ENCODE measurements at places on chromosomes 7 and 10. TPM values are rescaled to one million over a fixed set of nuclear protein-coding genes. Genes with fewer than 3 reads are reported as not detected.

The WEE2 gene
- not detected for total RNA-seq

The LEP gene
- total RNA-seq: 5.2 TPM

The DNMBP gene
- 13.1 TPM for total RNA-seq

The C10orf67 gene
- total RNA-seq: not detected

- no peak for DNase-seq
These were observed 13.9 kb upstream of the HSPA12A start for GRCh38 chr10:116756277-116756676.

DNA sequence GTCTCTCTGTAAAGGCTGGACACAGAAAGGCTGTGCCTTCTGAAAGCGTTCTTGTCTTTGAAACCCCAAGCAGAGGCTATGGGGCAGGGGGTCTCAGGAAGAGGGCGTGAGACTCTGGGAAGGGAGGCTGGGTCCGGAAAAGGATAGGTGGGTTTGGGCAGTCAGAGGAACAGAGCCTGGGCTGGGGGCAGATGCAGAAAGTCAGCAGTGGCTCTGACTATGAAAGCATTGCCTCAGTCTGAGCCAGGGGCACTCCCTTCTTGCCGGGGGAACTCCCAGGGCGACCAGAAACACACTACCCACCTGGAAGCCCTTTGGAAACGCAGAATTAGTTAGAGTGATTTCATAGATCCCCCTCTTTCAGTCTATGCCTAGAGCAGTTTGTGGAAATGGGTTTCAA is 72.0 kb downstream of the VWA2 start:
- peak; percentile 50 for DNase-seq

GRCh38 chr10:19713800-19714525 is 102.3 kb upstream of the PLXDC2 start:
- DNase-seq: peak; percentile 85

- no peak for DNase-seq
These were observed 186.6 kb upstream of the NRP1 start for GRCh38 chr10:33521062-33521461.

GRCh38 chr7:31017032-31017675 is 35.0 kb upstream of the ADCYAP1R1 start:
- DNase-seq: peak; percentile 45

DNA sequence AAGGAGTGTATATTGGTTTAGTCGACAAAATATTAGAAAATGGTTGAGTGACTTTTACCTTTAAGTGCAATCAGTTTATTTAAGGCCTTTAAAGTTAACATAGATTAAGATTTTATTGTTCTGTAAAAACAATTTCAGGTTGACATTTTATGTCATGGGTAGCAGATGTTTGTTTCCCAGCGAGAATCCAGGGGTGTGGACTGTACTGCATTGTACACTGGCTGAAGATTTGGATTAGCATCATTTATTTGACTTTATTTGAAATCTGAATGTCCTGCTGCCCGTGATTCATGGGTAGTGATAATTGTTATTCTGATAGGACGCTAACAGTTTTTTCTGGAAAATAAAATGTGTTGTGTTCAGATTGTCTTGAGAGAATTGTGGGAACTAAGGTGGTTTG is 39.3 kb downstream of the RBM33 start:
- DNase-seq: no peak

DNA sequence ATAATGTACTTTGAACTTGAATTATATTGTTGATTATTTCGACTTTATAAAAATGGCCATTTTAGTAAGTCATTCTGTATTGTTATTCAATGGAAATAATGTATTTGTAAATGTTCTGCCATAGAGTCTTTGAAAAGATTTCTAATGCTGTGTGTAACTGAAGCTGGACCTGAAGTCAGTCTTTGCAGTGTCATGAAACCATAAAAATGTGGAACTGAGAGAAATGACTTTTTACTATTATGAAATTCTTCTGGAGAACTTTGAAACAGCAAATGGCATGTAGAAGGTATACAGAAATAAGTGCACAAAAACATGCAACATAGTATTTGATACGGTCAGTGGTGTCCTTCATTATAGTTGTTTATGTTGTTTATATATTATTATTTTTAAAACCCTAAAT is 59.7 kb upstream of the ADRA2A start:
- DNase-seq: no peak

GRCh38 chr10:124106241-124106879 is 13.0 kb upstream of the CHST15 start:
- DNase-seq: peak; percentile 89

GRCh38 chr10:27663621-27664020 is 82.0 kb downstream of the MKX start:
- DNase-seq: no peak

GRCh38 chr10:80580638-80581468 is 43.2 kb downstream of the SH2D4B start:
- DNase-seq: no peak

DNA sequence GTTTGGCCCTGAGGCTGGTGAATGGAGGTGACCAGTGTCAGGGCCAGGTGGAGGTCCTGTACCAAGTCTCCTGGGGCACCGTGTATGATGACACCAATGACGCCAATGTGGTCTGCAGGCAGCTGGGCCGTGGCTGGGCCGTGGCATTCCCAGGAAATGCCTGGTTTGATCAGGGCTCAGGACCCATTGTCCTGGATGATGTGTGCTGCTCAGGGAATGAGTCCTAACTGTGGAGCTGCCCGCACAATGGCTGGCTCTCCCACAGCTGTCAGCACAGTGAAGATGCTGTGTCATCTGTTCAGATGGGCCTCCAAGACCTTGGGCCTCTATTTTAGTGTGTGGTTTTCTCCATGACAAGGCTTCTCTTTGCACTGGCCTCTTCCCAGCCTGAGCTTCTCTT is 64.0 kb downstream of the DMBT1 start:
- DNase-seq: peak; percentile 35

DNA sequence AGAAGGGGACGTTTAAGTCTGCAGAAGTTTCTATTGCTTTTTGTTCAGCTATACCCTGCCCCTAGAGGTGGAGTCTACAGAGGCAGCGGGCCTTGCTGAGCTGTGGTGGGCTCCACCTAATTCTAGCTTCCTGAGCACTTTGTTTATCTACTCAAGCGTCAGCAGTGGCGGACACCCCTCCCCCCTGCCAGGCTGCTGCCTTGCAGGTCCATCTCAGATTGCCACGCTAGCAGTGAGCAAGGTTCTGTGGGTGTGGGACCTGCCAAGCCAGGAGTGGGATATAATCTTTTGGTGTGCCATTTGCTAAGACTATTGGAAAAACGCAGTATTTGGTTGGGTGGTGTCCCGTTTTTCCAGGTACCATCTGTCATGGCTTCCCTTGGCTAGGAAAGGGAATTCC is 147.3 kb upstream of the PRPS1L1 start:
- no peak for DNase-seq

- DNase-seq: no peak
These were observed 37.8 kb downstream of the RSU1 start for GRCh38 chr10:16779384-16779915.
